Stimulated activated CD4-positive, alpha-beta T cell treated with anti-CD3 and anti-CD28 coated beads, Interleukin-1b, Interleukin-23, amount 100 ng/mL, for 1 hour (primary cell): ENCODE measurements at places on chromosomes 2 and 18.

GRCh38 chr2:182426082-182426917 is 536 bp downstream of the PDE1A start:
- DNase-seq: no peak

DNA sequence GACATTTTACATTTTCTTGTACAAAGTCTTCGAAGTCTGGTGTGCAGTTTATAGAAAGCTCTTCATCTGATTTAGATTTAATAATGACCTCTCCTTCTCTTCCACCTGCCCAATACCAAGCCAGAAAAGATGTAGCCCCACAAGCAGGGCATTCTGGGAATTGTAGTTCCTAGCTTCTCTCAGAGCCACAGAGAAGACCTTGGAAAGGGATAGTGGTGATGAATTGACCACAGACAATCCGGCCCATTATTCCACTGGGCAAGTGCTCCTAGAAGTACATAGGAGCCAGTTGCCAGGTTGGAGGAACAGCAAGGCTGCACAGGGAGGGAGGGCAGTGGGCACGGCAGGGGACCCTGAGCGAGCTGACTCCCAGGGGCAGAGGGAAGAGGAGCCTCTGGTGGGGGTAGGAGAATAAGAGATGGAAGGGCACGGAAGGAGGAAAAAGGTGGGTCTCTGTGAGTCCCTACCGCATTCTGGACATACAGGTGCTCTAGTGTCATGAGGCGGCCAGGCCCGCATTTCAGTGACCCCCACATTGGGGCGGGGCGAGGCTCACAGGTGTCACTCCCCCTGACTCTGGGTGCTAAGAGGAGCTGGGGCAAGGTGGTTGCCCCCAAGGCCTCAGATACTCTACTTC is 152.5 kb upstream of the HAAO start:
- no peak for DNase-seq

DNA sequence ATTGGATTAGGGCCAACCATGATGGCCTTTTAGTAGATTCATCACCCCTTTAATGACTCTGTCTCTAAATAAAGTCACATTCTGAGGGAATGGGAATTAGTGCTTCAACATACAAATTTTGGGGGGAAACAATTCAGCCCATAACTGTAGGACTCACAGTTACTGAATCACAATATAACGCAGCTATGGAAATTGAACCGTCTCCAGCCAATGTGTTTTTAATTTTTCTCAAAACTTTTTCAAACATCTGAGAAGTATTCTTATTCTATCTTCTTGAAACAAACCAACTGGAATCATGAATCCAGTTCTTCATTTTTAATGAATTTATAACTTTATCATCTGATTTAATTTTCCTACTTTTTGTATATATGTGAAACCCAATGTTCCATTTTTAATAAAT is 373.1 kb upstream of the SYT4 start:
- DNase-seq: no peak

DNA sequence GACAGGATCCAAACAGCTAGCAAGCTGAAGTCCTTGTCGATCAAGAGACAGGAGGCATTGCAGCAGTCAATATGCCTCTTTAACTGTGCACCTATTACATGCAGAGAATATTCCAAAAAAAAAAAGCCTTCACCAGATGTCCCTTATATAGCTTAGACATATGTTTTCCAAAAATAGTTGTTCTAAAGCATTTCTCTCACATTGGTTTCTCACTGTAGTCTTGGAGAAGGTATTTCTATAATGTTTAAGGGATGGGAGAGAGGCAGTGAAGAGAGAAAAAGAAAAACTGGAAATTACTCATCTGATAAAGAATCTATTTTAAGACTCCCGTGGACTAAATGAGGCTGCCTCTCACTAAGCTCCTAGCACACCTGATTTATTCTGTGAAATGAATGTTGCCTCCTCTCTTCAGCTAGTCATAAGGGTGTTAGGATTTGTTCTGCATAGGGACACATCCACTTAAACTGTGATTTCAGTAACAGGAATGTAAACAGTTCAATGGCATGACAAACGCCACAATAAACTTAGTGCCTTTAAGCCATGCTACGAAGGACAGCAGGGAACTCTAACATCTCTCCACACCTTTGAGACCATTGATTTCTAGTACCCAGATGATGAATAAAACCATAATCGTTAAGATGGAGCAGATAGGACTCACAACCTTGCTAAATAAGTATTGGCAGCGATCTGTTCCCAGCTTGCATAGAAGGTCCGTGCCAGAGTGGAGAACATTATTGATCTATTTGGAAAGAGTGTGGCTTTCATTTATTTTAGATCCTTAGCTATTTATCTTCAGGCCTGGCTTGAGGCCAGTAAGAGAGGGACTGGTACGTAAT is 98.6 kb upstream of the NCK2 start:
- DNase-seq: no peak
